Spinal cord (tissue), 10 donors: ENCODE measurements at places on chromosomes 2 and 18.

- no peak for DNase-seq
These were observed 264.0 kb upstream of the SESTD1 start for GRCh38 chr2:179528576-179529069.

DNA sequence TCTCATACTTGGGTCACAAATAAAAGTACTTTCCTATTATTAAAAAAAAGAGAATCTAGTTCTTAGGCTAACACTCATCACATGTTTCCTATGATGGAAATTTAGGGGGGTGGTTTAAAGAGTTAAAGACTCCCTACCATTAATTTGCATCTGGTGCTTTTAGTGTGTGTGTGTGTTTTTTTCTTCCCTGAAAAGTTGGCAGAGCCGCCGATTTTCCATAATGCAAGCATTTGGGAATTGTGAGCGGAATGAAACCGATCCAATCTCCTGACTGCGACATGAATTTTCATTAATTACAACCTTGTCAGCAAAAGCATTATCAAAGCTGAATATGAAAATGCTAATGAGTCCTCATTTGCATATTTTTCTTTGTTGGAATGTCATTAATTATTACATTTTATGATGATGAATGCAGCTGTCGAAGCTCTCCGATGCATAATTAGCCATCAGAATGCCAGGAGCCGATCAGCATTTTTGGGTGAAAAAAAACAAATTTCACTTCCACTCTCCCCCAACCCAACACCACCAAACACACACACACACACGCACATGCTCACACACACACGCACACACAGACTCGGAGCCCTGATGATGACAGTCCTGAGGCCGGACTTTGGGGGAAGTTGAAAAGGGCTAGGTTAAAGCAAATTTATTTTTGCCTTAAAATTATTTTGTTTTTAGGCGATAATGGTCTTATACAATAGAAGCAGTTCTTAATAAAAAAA lies 165.4 kb downstream of the TCF4 start:
- no peak for DNase-seq

DNA sequence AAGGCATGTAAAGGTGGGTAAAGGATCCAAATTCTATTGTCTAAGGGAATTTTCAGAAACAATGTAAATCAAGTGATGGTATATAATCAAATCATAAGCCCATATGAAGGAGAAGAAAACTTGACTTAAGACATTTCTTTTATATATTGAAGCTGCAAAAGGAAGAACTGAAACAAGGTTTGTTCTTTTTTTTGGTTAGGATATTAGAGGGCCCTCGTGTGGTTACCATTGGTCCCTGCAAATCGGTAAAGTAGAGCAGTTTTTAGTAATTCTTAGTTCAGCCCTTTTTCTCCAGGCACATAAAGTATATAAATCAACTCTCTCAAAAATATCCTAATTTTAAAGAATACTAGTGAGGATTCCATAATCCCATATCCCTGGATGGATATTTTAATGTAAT lies 105.6 kb upstream of the STK17B start:
- DNase-seq = no peak

- peak; percentile 35 for DNase-seq
These were observed 183.3 kb upstream of the SESTD1 start for GRCh38 chr2:179447839-179448447.

DNA sequence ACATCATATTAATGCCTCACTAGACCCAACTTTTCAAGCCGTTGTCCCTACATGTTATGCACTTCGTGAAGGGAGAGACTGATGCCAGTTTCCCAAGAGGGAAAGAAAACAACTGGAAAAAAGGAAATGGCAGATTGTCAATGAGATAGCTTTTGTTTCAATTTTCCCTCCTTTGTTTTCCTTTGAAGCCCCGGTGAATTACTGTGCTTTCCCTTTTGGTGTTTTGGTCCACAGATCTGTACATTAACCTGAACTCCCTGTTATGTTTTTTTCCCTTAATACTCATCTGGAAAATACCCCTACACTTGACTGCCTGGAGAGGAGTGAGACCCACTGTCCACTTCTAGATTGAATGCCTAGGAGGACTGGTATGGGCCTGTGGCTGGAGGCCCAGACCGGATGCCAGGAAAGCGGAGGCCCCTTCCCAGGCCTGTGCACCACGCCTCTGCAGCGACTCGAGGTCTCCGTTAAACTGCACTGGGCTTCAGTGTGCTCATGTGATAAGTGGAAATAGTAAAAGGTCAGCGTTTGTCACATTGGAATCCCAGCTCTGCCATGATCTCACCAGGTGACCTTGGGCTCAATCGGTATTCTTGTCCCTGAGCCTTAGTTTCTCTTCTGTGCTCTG lies 106.4 kb downstream of the GATA6 start:
- no peak for DNase-seq

DNA sequence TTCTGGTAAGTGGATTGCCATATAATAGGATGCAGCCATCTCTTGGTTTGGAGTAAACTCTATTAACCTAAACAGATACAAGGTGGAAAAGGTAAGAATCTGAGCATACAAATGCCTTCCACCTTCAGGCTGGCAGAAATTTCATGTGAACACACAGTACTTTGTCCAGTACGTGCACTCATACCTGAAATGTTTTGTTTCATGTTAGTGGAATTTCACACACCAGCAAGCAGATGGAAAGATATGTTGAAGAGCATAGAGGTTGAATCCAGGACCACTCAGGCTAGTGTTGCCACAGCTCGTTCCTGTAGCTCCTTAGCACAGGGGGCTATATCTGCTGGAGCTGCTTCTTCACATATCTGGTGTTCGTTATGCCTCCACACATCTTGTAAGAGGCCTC lies 34.0 kb downstream of the CRIM1 start:
- DNase-seq = no peak

- no peak for DNase-seq
These were observed 254.1 kb downstream of the PRKCE start for GRCh38 chr2:45905632-45905958.

GRCh38 chr2:58569475-58570185 lies 328.5 kb upstream of the FANCL start:
- no peak for DNase-seq

DNA sequence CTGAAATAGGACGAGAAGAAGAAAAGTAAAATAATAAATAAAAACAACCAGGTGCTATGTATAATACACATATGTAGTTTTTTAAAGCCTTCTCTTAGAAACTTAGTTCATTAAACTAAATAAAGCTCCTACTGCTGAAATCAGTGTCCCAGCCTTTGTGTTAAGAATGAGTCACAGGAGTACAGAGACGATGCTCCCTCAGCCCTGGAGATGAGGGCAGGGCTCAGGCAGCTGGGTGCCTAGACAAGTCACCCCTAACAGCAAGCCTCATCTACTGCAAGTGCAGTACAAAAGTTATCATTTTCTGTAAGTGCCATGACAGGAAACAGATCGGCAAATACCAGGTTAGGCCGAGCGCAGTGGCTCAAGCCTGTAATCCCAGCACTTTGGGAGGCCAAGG lies 18.2 kb downstream of the KIDINS220 start:
- DNase-seq = no peak

DNA sequence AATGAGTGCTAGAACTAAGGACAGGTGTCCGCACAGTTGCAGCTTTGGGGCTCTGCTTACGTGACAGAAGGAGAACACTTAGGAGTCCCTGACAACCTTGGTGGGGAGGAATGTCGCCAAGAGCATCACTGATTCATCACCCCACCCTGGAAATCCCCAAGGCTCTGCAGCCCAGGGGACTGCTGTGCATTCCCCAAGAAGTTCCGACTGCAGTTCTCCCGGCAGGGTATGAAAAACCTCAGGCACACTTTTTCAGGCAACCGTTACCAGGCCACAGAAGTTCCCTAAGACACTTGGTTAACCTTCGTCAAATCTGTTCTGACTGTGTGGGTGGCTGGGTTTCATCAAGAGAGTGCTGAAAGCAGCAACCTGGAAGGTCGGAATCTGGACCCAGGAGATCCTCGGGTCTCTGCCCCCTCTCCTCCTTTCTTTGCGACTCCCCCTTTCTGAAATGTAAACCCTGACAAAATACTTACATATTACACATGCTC lies 192.1 kb upstream of the CXCR4 start:
- no peak for DNase-seq

DNA sequence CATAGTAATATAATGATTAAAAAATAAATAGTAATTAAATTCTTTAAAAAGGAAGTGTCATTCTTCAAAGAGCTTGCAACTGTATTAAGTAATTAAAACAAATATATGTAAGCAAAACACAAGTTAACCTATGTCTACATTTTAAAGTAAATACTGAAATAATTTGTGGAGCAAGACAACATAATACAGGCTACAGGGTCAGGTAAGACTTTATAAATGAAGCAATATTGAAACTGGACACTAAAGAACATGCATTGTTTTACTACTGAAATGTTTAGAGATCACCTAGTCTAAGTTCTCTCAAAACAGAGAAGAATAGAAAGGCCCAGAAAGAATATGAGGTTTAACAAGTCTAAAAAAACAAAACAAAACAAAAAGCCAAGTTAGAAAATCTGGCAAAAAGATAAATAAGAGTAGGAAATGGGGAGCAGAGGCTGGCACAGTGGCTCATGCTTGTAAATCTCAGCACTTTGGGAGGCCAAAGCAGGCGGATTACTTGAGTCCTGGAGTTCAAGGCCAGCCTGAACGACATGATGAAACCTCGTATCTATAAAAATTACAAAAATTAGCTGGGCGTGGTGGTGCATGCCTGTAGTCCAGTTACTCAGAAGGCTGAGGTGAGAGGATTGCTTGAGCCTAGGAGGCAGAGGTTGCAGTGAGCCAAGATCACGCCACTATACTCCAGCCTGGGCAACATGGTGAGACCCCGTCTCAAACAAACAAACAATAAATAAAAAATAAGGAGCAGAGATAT lies 34.4 kb downstream of the VPS54 start:
- DNase-seq = no peak

GRCh38 chr2:159194241-159194640 lies 92.3 kb downstream of the WDSUB1 start:
- no peak for DNase-seq

- no peak for DNase-seq
These were observed 820 bp downstream of the TMBIM1 start for GRCh38 chr2:218291318-218292047.

DNA sequence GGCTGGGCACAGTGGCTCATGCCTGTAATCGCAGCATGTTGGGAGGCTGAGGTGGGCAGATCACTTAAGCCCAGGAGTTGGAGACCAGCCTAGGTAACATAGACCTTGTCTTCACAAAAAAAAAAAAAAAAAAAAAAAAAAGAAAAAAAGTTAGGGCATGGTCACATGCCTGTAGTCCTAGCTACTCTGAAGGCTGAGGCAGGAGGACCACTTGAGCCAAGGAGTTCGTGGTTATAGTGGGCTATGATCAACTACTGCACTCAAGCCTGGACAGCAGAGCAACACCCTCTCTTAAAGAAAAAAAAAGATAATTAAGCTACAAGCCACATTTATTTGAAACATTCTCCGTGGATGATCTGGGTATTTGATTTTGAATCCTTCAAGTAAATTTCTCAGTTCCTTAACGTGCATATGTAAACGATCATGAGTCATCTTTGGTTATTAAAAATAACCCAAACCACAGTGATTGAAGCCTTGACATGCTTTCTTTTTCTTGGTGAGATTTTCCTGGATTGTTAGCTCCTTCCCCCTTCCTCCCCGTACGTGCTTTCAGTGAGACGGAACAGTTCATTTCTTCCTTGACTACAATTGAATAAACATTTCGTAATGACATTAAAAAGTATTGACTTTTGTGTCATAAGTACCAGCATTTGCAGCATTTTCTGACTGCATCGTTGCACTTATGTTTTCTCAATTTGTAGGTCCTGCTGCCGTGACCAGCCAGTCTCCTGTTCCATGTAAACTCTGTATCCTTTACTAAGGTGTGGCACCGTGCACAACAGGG lies 20.3 kb downstream of the RMC1 start:
- no peak for DNase-seq

- no peak for DNase-seq
These were observed 166.8 kb downstream of the CAMKMT start for GRCh38 chr2:44528595-44528994.
